Central memory CD8-positive, alpha-beta T cell (primary cell): ENCODE measurements at places on chromosomes 2 and 18.

GRCh38 chr18:73981796-73982195, 165.8 kb downstream of the FBXO15 start:
- no peak for DNase-seq

DNA sequence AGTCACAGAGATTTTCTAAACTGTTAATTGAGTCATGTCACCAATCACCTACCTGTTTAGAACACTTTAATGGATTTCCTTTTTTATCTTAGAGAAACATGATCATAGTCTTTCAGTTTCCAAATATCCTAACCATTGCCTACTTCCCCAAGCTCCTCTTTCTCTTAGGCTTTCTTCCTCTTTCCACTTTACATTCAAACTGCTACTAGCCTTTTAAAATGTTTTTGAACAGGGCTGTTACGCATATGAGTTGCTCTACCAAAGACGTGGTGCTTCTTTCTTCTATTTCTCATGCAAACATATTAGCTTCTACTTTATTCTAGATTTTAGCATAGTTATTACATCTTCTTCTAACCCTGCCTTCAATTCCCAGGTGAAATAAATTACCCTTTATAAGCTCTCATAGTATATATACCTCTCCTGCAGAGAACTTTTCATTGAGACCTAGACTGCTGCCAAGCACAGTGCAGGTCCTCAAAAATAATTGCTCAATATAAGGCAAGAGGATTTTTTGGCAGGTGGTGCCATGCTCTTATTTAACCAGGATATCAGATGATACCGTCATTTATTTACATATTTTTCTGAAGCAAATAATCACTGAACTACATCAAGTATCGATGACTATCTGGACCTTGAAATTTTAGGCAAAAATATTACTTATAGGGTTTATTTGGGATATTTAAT, 937.1 kb downstream of the TSN start:
- DNase-seq: no peak

- no peak for DNase-seq
Measured at GRCh38 chr2:1968988-1969700, 224.8 kb upstream of the PXDN start.

GRCh38 chr2:133760376-133760775, 192.1 kb upstream of the NCKAP5 start:
- DNase-seq: no peak

GRCh38 chr2:50490991-50491390, 540.9 kb downstream of the NRXN1 start:
- no peak for DNase-seq

- DNase-seq: no peak
Measured at GRCh38 chr2:205261516-205262020, 420.7 kb upstream of the NRP2 start.

DNA sequence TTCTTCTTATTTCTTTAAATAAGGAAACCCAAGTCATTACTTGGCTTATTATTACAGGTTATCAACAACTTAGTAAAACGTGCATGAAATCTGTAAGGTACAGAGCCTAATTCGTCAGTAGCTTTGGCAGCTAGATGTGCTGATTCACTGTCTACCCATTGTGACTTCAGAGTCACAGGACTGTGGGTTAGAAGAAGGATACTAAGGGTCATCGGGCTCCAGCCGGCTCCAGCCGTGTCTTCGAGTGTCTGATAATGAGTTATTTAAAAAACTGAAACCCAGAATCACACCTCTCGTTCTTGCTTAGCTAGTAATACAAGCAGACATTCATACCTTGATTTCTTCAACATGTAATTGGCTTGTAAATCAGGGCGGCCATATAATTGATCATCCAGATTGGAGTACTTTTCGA, 170.5 kb downstream of the FMNL2 start:
- DNase-seq: no peak

DNA sequence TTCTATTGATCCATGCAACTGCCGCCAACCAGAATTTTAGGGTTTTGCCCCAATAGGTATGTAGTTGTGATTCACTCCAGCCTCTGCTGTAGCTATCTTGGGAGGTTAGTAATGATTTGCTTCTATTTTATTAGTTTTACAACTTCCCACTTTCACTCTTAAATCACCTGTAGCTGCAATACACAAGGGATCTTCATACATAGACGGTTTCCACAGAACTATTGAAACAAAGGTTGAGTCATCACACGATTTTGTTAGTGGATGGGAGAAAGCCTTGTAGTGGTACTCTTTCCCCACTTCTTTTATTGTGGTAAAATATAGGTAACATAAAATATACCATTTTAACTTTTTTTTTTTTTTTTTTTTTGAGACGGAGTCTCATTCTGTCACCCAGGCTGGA, 104.2 kb upstream of the SPRED2 start:
- no peak for DNase-seq

DNA sequence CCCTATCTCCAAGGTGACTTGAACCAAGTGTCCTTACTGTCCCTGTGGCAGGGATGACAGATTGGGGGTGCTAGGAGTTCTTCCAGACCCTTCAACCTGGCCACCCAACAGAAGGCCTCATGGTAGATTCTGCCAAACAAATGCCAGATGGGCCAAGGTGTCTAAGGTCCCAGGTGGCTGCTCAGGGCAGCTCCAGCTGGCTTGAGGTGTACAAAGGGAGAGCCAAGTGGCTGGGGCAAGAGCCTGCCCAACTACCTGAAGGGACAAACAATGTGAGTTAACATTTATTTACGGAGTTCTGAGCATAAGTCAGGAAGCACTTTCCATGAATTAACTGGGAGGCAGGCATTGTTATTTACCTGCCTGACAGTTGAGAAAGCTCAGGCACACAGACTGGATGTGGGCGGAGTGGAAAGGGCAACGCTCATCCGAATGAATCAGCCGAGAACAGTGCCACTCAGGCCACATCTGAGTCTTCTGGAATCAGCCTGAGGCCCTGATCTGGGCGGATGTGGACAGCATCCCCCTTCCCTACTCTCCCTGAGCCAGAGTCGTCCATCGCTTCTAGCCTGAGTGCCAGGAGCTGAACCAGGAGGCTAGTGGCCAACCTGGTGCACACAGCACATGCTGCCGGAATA, 4.4 kb upstream of the KCNIP3 start:
- no peak for DNase-seq

GRCh38 chr2:45741161-45741850, 89.8 kb downstream of the PRKCE start:
- no peak for DNase-seq

DNA sequence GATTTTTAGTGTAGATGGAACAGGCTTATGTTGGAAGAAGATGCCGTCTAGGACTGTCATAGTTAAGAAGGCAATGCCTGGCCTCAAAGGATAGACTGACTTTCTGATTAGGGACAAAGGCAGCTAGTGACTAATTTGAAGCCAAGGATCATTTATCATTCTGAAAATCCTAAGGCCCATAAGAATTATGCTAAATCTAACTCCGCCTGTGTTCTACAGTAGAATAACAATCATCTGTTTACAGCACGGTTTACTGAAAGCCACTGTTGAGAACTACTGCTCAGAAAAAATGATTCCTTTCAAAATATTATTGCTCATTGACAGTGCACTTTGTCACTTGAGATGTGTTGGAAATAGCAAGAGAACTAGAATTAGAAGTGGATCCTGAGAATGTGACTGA, 44.5 kb downstream of the BABAM2 start:
- DNase-seq: no peak

DNA sequence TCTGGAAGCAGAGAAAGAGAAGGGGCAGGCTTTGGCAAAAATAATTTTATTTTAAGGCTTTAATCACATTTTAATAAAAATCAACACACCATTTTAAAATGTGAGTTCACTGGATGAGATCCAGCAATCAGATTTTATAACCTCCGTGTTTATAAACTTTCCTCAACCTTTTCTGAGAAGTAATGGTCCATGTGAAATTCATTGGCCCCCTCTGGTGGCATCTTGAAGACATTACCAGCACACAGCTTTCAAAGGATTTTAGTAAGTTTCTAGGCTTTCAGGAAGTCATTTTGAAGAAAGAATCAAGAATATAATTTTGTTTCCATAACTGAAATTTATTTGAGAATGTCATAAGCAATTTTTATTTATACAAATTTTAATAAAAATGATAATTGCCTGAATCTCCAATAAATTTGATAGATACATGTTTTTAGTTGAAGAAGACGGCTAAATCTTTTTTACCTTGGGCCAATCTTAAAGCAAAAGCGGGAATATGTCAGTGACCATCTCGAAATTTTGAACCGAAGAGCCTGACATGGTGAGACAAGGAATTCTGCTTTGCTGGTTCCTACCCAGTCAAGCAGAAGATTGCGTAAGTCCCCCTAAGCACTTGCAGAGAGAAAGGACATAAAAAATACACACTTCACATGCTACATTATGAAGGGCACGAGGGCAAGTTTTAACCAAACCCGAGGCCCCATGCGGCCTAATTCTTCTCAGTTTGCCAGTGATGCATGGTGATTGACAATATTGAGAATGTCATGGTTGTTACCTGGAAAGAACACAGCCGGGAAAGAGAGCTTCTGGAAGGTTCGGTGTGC, 128.4 kb upstream of the CBLN2 start:
- no peak for DNase-seq

DNA sequence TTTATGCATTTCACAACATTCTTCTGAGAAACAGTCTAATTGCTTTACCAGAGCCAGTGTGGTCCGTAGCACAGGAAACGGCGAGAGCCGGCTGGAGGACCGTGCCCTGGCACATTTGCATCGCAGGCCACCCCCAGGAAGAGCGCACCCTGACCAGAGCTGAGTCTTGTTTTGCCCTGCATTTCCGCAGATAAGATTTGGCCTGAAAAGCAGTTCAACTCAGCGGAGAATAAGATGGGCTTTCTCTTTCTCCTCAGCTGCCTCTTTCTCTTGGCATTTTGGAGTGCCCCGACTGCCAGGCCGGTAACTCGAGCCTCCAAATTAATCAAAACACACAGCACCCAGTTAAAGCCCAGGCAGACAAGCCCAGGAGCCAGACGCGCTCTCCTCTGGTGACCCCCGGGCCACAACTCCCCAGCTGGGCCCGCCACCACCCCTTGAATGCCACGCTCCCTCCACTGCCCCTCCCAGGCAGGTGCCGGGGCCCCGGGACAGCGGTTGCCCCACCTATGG, 464 bp downstream of the COL4A4 start:
- DNase-seq: no peak

- no peak for DNase-seq
Measured at GRCh38 chr2:53536583-53537361, 230.8 kb upstream of the CHAC2 start.

DNA sequence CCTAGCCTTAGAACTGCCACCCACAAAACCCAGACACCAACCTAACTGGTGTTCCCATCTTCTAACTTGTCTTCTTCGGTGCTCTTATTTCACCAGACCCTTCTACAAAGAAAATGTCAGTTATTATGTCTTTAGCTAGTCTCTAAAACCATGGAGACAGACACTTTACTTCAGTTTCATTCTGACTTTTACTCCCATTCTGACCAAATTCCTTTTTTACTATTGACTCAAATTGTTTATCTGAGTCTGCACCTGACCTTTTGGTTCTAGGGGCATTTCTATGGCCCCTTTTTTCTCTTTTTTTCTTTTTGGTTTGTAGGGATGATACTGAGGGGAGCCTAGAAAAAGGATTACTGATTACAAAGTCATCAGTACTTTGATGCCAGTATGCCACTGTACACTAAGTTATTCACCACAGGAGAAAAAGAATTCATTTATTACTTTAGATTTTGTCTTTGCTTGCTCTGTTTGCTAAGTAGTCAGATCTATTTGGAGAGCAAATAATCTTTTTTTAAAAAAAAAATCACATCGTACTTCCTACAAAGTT, 6.8 kb upstream of the SLC1A4 start:
- no peak for DNase-seq

DNA sequence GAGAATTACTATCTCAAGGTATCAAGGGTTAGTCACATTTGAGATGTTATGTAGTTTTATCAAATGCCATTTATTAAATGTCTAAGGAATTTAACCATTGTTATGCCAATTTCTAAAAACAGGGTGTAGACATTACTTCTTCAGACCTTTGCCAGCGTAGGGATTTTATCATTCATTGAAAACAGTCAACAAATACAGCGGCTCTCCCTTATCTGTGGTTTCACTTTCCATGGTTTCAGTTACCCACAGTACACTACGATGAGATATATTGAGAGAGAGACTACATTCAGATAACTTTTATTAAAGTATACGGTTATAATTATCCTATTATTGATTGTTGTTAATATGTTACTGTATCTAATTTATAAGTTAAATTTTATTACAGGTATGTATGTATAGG, 234.7 kb downstream of the TMX3 start:
- no peak for DNase-seq

GRCh38 chr2:196365145-196365544, 193.8 kb upstream of the STK17B start:
- DNase-seq: no peak

- DNase-seq: no peak
Measured at GRCh38 chr2:227765788-227766372, 20.2 kb downstream of the SCYGR8 start.

DNA sequence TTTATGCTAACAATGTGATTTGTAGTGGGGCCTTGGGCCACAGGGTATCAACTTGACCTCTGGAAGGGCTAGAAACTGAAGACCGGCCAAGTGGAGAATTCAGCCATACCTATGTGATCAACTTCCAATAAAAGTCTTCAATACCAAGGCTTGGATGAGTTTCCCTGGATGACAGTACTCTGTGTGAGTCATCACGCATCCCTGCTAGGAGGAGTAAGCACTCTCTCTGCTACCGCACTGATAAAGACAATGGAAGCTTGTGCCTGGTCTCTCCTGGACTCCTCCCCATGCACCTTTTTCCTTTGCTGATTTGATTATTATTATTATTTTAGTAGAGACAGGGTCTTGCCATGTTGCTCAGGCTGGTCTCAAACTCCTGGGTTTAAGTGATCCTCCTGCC, 58.1 kb downstream of the SKA1 start:
- no peak for DNase-seq

DNA sequence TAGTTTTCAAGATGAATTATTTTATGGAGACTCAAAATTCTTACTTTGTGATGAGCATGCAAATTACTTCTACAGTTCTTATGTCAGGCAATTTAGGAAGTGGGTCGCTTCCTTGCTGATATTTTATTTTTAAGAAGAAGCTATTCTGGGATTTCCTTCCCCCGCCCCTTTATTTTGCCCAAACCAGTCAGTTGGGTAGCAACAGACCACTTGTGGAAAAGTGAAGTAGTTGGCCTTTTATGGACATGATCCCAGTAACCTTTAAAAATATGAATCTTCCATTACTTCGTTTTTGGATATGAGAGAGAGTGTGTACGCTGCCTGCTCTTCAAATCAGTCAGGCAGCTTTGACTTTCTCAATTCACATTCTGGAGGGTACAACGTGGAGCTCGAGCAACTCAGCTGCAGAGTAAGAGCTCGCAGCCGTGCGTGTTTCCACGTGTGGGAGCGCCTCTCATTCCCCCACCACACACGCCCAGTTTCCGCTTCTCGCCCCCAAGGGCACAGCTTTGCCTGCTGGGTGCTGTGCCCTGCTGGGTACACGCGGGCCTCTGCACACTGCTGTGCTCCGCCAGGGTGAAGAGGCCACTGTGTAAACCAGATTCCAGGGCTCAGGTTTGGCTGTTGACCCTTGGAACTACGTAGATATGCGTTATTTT, 92.6 kb downstream of the ITGB1BP1 start:
- DNase-seq: no peak

- no peak for DNase-seq
Measured at GRCh38 chr2:203061346-203061745, 46.7 kb downstream of the NBEAL1 start.

- no peak for DNase-seq
Measured at GRCh38 chr2:239236808-239237205, 164.0 kb downstream of the HDAC4 start.

GRCh38 chr2:28927878-28928277, 33.4 kb downstream of the WDR43 start:
- DNase-seq: no peak

GRCh38 chr2:62208758-62209114, 12.8 kb downstream of the B3GNT2 start:
- no peak for DNase-seq

- no peak for DNase-seq
Measured at GRCh38 chr2:22481486-22482259, 903.3 kb upstream of the KLHL29 start.
